ENCODE measurements at places on chromosomes 6 and 20.

- H3K27ac ChIP-seq = no peak overlapping the region
- DNase-seq = no peak
- no peaks in the 10 kb centered on the region for H3K36me3 ChIP-seq
- no peaks in the 10 kb centered on the region for H3K4me1 ChIP-seq
Measured at GRCh38 chr6:19842030-19842615, 5.0 kb downstream of the ID4 start.

GRCh38 chr20:39259010-39259803 lies 297.1 kb downstream of the DHX35 start:
- H3K27me3 ChIP-seq = no peaks in the 10 kb centered on the region
- H3K36me3 ChIP-seq = no peaks in the 10 kb centered on the region
- DNase-seq = no peak
- H3K4me1 ChIP-seq = no peaks in the 10 kb centered on the region

DNA sequence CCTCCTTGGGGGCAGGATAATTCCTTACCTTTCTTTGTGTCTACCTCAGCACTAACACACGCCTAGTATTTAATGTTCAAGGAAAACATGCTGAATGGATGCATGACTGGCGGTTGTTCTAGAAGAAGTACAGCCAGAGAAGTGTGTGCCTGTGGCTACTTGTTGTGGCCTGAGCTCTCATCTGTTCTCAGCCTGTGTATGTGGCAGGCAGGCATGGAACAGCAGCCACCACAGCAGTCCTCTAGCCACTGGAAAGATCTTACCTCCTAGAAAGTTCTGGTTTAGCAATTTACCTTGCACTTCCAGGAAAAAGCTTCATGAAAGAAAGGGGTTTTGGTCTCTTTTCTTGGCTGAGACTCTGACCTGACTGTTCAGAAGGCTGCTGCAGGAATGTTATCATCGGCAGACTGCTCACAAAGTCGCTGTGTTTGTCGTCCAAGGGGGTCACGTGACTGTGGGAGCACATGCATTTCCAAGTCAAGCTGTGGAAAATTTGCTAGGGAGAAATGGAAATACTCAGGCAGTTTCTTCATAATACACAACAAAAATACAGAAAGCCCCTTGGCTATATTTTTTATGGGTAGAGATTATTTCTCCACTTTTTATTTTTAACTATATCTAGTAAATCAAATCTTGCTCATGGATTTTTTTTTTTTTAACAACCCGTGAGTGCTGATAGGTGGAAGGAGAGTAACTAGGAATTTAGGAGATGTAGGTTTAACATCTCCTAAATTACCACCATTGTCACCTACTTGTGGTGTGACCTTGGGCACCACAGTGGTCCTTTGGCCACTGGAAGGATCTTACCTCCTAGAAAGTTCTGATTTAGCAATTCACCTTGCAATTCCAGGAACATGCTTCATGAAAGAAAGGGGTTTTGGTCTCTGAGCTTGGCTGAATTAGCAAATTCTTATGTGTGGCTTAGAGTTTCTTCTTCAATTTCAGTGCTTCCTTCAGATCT lies 110.8 kb upstream of the GPR6 start:
- no peaks in the 10 kb centered on the region for H3K36me3 ChIP-seq
- no peak overlapping the region for H3K4me3 ChIP-seq
- H3K27me3 ChIP-seq = no peaks in the 10 kb centered on the region

DNA sequence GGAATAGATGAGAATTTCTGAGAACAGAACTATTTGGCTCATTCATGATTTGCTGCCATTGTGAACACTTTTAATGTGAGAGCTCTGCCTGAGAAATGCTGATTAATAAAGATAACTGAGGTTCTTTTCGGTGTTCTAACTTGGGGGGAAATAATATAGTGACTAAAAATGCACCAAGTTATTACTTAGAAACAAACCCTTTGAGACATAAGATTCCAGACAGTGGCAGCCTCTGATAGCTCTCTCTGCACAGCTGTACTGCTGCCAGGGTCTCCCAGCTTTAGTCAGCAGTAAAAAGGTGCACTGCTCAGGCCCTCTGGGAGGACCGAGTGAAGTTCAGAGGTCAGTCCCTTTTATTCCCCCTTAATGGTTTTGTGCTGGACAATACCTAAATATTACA lies 2.5 kb upstream of the PRDM1 start:
- no peaks in the 10 kb centered on the region for H3K36me3 ChIP-seq
- no peak overlapping the region for H3K4me3 ChIP-seq
- H3K27ac ChIP-seq = no peak overlapping the region
- DNase-seq = no peak

GRCh38 chr6:15110726-15111354 lies 135.0 kb upstream of the JARID2 start:
- no peak for DNase-seq
- H3K4me3 ChIP-seq = no peak overlapping the region
- H3K36me3 ChIP-seq = no peaks in the 10 kb centered on the region
- H3K27me3 ChIP-seq = no peaks in the 10 kb centered on the region
- no peak overlapping the region for H3K27ac ChIP-seq

DNA sequence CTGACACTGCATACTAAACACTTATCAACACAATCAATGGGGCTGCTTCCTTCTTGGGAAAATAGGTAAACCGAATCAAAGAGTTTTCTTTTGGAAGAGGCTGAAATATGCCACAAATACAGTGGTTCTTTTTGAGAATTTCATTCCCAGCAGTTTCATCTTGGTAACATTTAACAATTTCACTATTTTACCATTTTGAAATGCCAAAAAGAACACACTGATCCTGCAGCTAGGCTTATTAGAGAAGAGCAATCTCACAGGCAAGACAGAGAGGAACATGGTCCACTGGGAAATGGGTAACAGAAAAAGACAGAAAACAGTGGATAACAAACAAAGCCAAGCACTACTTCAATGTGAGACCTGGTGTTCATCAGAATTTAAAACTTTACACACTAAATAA lies 2.5 kb downstream of the CNR1 start:
- no peak for DNase-seq
- no peaks in the 10 kb centered on the region for H3K36me3 ChIP-seq
- no peak overlapping the region for H3K4me3 ChIP-seq
- peaks cover 4% of the 10 kb centered on the region for H3K27me3 ChIP-seq
- no peaks in the 10 kb centered on the region for H3K4me1 ChIP-seq

GRCh38 chr6:19538096-19538495 lies 299.1 kb upstream of the ID4 start:
- H3K27me3 ChIP-seq = no peaks in the 10 kb centered on the region
- no peak overlapping the region for H3K27ac ChIP-seq
- H3K4me3 ChIP-seq = no peak overlapping the region
- H3K4me1 ChIP-seq = no peaks in the 10 kb centered on the region
- DNase-seq = peak; percentile 92
- no peaks in the 10 kb centered on the region for H3K36me3 ChIP-seq

GRCh38 chr20:18019068-18019467 lies 38.6 kb downstream of the OVOL2 start:
- H3K27me3 ChIP-seq = no peaks in the 10 kb centered on the region
- H3K27ac ChIP-seq = no peak overlapping the region
- H3K4me3 ChIP-seq = no peak overlapping the region
- peaks cover 26% of the 10 kb centered on the region for H3K36me3 ChIP-seq
- peak; percentile 26 for DNase-seq
- H3K4me1 ChIP-seq = no peaks in the 10 kb centered on the region

DNA sequence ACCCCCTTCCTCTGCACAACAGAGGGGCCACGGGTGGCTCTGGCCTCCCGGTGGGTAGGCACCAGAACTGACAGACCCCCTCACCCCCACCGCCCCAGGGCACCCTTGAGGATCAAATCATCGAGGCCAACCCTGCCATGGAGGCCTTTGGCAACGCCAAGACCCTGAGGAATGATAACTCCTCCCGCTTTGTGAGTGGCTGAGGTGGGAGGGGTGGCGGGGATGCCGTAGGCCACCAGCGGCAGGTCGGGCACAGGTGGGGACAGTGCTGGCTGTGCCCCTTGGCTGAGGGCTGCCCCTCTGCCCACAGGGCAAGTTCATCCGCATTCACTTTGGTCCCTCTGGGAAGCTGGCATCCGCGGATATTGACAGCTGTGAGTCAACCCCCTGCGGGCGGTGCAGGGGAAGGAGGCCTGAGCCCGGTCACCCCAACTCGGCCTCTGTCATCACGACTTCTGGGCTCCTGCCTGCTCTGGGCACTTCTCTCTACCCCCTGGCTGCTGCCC lies 29.1 kb downstream of the MYH7B start:
- H3K4me3 ChIP-seq = no peak overlapping the region
- H3K27me3 ChIP-seq = peaks cover 3% of the 10 kb centered on the region
- DNase-seq = no peak
- H3K4me1 ChIP-seq = peaks cover 2% of the 10 kb centered on the region

- H3K27me3 ChIP-seq = peaks cover 3% of the 10 kb centered on the region
- no peaks in the 10 kb centered on the region for H3K36me3 ChIP-seq
- no peak for DNase-seq
- no peaks in the 10 kb centered on the region for H3K4me1 ChIP-seq
- no peak overlapping the region for H3K27ac ChIP-seq
Measured at GRCh38 chr20:59435518-59435917, 135.1 kb downstream of the EDN3 start.

DNA sequence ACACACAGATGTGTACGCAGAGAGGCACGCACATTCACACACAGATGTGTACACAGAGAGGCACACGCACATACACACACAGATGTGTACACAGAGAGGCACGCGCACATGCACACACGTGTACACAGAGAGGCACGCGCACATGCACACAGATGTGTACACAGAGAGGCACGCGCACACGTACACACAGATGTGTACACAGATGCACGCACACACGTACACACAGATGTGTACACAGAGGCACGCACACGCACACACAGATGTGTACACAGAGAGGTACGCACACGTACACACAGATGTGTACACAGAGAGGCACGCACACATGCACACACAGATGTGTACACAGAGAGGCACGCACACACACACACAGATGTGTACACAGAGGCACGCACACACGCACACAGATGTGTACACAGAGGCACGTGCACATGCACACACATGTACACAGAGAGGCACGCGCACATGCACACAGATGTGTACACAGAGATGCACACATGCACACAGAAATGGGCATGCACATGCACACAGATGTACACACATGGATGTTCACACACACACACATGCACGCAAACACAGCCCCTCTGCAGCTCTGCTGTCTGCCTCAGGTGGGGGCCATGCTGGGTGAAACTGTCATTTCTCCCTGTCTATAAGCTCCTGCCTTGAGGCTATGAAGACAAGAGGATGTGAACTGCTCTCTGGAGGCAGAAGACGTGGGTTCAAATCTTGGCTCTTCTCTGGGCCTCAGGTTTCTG lies 14.3 kb upstream of the MYT1 start:
- H3K4me3 ChIP-seq = no peak overlapping the region
- no peak overlapping the region for H3K27ac ChIP-seq
- H3K27me3 ChIP-seq = no peaks in the 10 kb centered on the region
- no peaks in the 10 kb centered on the region for H3K4me1 ChIP-seq

GRCh38 chr20:58078741-58079522 lies 149.5 kb downstream of the ANKRD60 start:
- no peak overlapping the region for H3K4me3 ChIP-seq
- H3K27ac ChIP-seq = no peak overlapping the region
- H3K4me1 ChIP-seq = no peaks in the 10 kb centered on the region
- no peaks in the 10 kb centered on the region for H3K27me3 ChIP-seq
- no peak for DNase-seq

- no peaks in the 10 kb centered on the region for H3K27me3 ChIP-seq
- H3K36me3 ChIP-seq = no peaks in the 10 kb centered on the region
- H3K4me3 ChIP-seq = no peak overlapping the region
- H3K4me1 ChIP-seq = no peaks in the 10 kb centered on the region
- DNase-seq = no peak
Measured at GRCh38 chr6:169092375-169092774, 161.3 kb downstream of the THBS2 start.

DNA sequence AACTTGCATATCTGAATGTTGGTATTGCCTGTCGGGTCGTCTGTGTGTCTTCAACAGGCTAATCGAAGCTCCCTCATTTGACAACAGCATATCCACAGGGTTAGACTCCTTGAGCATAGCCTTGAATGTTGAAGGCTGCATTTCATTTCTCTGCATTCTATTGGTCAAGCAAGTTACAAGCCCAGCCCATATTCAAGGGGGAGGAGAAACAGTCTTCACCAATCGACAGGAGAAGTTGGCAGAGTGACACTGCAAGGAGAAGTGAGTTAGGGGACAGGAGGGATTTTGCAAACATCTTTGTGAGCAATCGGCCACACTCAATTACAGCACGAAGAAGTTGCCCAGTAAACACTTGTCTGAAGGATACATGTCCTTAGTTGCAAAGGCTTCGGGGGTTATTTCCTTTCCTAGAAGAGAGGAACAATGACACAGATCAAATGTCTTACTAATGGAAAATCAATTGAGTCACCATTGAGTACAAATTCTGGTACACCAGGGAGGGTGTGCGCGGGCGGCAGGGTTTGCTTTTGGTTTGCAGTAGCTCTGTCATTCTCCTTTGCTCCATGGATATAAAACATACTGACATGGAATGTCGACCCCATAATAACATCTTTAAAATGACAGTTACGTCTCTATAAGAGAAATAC lies 60.6 kb upstream of the NT5E start:
- H3K36me3 ChIP-seq = no peaks in the 10 kb centered on the region
- H3K27me3 ChIP-seq = no peaks in the 10 kb centered on the region
- peak overlapping the region; percentile 68 for H3K27ac ChIP-seq
- H3K4me1 ChIP-seq = no peaks in the 10 kb centered on the region
- peak; percentile 54 for DNase-seq
- no peak overlapping the region for H3K4me3 ChIP-seq

All from small intestine (tissue), 16 donors.